Heart left ventricle (tissue), 16 donors: ENCODE measurements at places on chromosomes 11 and 22. TPM values are rescaled to one million over a fixed set of nuclear protein-coding genes. Genes with fewer than 3 reads are reported as not detected.

GRCh38 chr11:34754171-34754823 is 133.4 kb downstream of the EHF start:
- no peak for DNase-seq

DNA sequence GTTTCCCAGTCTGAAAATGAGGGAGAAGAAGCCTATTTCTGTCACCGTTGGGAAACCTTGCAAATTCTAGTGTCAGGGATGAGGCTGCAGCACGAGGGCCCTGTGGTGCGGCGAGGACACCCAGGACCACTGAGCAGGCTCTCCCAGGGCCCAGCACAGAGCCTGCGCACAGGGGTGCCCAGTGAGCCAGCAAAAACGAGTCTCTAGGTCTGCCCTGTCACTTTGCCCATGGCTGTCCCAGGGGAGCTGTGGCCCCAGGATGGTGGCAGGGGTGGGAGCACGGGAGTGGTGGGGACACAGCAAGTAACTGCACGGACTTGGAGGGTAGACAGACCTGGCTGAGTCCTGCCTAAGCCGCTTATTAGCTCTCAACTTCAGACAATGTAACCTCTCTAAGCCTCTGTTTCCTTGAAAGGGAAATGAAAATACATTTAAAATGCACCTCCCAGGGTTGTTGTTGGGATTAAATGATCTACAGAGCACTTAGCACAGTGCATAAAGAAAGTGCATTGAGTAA is 44.2 kb downstream of the DSCAML1 start:
- no peak for DNase-seq

GRCh38 chr22:48481748-48482147 is 1345.9 kb downstream of the BRD1 start:
- DNase-seq, result no peak

SHISAL1 gene
- total RNA-seq, result 0.85 TPM

DNA sequence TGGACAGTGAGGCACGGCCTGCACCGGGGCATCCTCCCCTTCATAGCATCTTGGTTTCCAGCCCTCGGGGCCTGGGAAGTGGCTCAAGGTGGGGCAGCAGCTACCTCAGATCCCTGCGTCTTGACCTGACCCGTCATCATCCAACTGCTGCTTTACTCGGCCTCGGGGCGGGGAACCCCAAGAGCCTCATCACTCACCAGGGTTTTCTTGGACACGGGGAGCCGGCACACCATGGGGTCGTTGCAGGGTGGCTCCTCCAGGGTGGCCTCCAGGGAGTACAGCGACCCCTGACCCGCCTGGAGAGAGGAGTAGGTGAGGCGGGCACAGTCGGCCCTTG is 651 bp downstream of the CTSF start:
- no peak for DNase-seq

GRCh38 chr11:27717377-27717776 is 17.1 kb upstream of the BDNF start:
- DNase-seq, result no peak

FGF19 gene
- total RNA-seq, result not detected

DNA sequence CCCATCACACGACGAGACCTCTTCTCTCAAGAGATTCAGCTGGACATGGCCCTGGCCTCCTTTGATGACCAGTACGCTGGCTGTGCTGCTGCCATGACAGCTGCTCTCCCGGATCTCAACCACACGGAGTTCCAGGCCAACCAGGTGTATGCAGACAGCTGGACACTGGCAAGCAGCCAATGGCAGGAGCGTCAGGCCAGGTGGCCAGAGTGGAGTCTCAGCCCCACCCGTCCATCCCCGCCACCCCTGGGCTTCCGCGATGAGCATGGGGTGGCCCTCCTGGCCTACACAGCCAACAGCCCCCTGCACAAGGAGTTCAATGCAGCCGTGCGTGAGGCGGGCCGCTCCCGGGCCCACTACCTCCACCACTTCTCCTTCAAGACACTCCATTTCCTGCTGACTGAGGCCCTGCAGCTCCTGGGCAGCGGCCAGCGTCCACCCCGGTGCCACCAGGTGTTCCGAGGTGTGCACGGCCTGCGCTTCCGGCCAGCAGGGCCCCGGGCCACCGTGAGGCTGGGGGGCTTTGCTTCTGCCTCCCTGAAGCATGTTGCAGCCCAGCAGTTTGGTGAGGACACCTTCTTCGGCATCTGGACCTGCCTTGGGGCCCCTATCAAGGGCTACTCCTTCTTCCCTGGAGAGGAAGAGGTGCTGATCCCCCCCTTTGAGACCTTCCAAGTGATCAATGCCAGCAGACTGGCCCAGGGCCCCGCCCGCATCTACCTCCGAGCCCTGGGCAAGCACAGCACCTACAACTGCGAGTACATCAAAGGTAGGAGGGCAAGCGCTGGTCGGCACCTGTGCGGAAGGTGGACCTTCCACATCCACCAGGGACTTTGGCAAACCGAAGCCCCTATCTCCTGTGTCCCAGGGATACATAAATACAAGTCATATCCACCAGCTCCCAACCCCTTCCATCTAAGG is 11.3 kb downstream of the CHRNA10 start:
- DNase-seq, result no peak

DNA sequence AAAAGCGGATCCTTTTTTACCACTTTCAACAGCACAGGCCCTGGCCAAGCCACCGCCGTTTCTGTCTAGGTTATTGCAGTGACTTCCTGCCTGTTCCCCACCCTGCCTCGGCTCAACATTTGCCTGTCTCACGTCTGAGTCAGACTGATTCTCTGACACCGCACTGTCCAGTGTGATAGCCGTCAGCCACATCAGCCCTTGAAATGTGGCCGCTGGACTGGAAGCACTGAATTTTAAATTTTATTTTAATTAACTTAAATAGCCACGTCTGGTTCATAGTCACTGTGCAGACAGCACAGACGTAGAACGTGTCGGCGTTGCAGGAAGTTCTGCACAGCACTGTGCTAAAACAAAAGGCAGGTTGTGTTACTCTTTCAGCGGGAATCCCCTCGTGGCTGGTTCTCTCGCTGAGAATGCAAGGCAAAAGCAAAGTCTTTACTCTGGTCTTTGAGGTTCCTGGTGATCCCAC is 56.3 kb upstream of the ADSL start:
- peak; percentile 62 for DNase-seq

PDGFD gene
- 8.0 TPM for total RNA-seq

SUSD2 gene
- 2.5 TPM for total RNA-seq

UBASH3B gene
- total RNA-seq, result 3.5 TPM

NLRP10 gene
- not detected for total RNA-seq

PDE2A gene
- total RNA-seq, result 44.6 TPM

- DNase-seq, result no peak
These were observed 458.5 kb upstream of the CCDC90B start for GRCh38 chr11:83744620-83745192.

DNA sequence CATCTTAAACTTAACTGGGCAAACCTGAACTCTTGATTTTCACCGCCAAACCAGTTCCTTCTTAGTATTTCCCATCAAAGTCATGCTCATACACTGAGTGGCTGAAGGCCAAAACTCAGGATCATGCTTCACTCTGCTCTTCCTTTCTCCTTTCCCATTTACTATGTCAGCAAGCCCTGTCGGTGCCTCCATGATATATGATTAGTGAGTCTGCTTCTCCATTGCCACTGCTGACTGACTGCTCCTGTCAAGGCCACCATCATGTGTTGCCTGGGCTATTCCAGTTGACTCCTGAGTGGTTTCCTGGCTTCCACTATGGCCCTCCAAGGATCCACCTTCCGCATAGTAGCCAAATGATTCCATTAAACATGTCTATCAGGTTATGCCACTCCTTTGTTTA is 42.8 kb upstream of the AMPD3 start:
- DNase-seq, result no peak

GRCh38 chr11:12741671-12742216 is 67.5 kb downstream of the TEAD1 start:
- DNase-seq, result no peak

- no peak for DNase-seq
These were observed 9.6 kb downstream of the BACE1-AS start for GRCh38 chr11:117300773-117301172.

GRCh38 chr11:41613326-41613725 is 153.9 kb upstream of the LRRC4C start:
- DNase-seq, result no peak

- no peak for DNase-seq
These were observed 49.1 kb downstream of the COMMD9 start for GRCh38 chr11:36240173-36240572.

CYB5R2 gene
- 0.65 TPM for total RNA-seq

DNA sequence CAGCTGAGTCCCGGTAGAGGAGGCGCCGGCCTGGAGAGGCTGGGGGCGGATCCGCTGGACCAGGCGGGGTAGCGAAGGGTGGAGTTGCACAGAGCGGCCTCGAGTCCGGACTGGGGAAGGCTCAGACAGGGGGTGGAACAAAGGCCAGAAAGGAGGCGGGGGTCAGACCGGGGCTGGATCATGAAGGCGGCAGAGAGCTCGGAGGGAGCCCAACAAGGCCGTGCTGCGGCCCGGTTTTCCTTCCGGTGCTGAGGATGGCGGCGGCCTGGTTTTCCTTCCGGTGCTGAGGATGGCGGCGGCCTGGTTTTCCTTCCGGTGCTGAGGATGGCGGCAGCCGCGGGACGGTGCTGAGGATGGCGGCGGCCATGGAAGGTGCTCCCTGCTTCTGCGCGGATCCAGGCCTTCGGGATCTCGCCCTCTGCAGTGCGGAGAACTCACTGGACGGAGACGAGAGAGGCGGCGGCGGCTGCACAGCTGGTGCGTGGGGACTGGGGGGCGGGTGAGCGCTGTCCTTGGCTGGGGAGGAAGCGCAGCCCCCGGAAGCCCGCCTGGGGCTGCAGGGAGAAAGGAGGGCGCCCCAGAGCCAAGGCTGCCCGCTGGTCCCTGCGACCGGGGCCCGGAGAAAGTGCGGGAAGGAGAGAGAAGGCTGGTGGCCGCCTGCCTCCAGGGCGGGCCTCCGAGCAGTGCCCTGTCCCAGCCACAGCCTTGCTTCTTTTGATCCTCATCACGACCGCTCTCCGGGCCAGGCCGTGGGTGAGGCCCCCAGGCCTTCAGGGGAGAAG is 350.4 kb upstream of the B3GAT1 start:
- DNase-seq, result no peak

DNA sequence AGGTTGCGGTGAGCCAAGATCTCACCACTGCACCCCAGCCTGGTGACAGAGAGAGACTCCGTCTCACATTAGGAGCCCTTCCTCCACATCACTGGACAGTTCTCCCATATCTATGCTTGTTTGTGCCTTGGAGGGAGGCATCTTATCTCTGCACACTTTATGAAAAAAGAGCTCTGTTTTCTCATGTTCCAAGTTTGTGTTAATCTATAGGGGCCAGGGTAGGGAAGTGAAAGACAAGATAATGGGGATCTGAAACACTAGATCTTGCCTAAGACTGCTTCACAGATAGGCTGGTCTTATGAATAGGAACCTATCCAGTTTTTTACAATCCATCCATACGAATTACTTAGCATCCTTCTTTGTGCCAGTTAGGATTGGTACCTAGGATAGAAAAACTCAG is 17.1 kb downstream of the OR6Q1 start:
- DNase-seq, result no peak

DNA sequence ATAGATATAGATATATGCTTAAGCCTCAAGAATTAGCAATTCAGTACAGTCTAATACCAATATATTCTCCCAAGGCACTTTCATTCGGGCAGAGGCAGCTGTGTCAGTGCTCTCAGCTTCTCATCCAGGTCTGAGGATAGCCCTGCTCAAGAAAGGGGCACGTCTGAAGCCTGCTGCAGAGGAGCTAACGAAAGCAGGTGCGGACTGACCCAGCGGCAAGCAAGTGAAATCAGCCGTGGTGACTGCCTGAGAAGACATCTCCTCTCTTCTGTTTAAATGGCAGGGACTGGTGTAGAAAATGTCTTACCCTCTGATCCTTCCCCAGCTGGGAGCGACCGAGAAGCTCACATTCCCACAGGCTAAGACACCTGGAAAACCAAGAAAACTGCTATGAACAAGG is 468.6 kb downstream of the BRD1 start:
- no peak for DNase-seq

- DNase-seq, result peak; percentile 2
These were observed 35.6 kb upstream of the TH start for GRCh38 chr11:2207212-2207611.

RASSF10 gene
- 0.07 TPM for total RNA-seq
